HT1080 (cell line): ENCODE measurements at places on chromosomes 1 and 21. TPM values are rescaled to one million over a fixed set of nuclear protein-coding genes. Genes with fewer than 3 reads are reported as not detected.

GRCh38 chr1:88276163-88276562 is 407.9 kb upstream of the PKN2 start:
- peak; percentile 62 for DNase-seq

GRCh38 chr1:31299365-31299764 is 2.5 kb downstream of the ZCCHC17 start:
- DNase-seq = no peak

- no peak for DNase-seq
Observed at GRCh38 chr1:248111157-248111556, 16.2 kb downstream of the OR2L13 start.

DNA sequence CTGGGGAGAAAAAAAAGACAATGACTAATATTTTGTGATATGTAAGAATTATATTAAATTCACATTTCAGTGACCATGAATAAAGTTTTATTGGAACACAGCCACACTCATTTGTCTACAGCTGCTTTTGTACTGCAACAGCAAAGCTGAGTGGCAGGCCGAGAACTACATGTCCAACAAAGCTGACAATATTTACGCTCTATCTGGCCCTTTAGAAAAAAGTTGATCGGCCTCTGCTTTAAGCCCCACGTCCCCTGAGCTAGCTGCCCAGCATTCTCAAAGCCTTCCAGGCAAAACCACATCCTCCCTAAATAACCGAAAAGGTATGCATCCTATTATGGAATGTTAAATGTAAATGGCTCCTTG is 8.6 kb downstream of the SLC2A1 start:
- peak; percentile 85 for DNase-seq

Gene B3GALT2
- total RNA-seq = not detected in 2 replicates

Gene NHLH1
- total RNA-seq = 0.18 TPM in 1 of 2 replicates, not detected in the other
